Thyroid gland (tissue), 4 donors: ENCODE measurements at places on chromosomes 6 and 20.

- DNase-seq: no peak
Observed at GRCh38 chr6:43405354-43405753, 22.0 kb upstream of the ABCC10 start.

DNA sequence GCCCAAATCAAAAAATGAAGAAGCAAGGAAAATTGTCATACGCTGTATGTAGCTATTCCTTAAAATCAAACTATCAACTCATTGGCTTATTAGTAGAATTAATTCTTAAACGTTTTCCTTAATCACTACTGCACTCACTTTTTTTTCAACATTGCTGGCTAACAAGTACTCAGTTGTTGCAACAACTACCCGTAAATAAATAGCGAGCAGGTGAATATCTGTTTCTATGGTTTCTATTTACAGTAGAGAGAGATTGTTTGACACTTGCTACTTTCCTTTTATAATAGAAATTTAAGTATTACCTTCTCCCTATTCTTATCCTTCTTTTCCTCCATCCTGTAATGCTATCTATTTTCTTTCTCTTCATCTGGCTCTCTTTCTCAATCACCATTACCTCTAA is 25.1 kb downstream of the FRK start:
- DNase-seq: no peak

- no peak for DNase-seq
Observed at GRCh38 chr20:9590189-9590588, 75.8 kb downstream of the LAMP5 start.

DNA sequence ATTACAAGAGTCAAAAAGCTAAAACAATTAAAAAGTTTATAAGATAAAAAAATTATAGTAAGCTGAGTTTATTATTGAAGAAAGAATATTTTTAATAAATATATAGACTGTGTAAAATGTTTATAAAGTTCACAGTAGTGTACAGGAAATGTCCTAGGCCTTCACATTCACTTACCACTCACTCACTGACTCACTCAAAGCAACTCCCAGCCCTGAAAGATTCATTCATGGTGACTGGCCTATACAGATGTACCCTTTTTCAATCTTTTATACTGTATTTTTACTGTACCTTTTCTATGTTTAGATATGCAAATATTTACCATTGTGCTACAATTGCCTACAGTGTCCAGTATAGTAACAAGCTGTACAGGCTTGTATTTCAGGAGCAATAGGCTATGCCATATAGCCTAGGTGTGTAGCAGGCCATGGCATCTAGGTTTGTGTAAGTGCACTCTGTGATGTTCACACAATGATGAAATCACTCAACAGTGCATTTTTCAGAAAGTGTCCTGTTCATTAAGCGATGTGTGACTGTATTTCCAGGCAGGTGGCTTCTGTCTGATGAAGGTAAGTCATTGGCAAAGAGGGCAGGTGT is 130.2 kb downstream of the BTBD3 start:
- no peak for DNase-seq
